ENCODE measurements at places on chromosomes 11 and 22.

- DNase-seq, result no peak
These were observed 49.4 kb downstream of the FLRT1 start for GRCh38 chr11:64084951-64085710.

GRCh38 chr11:118086913-118087768, at the start of gene SMIM35:
Gene SMIM35, minus strand, starts transcription at chr11:118086963. Its CDS starts 206 bp downstream, at chr11:118086757.
- DNase-seq, result no peak

GRCh38 chr22:46315976-46316375, 19.3 kb downstream of the GTSE1 start:
- DNase-seq, result no peak

GRCh38 chr11:13314676-13315394, 37.2 kb downstream of the BMAL1 start:
- DNase-seq, result no peak

All from naive thymus-derived CD4-positive, alpha-beta T cell (primary cell).